Breast epithelium (tissue), 4 donors: ENCODE measurements at places on chromosomes 11 and 22. TPM values are rescaled to one million over a fixed set of nuclear protein-coding genes. Genes with fewer than 3 reads are reported as not detected.
A peak's percentile ranks its signal among the peaks of the same experiment; 100 is the strongest.

Gene FBLN1
- total RNA-seq, result 115 TPM

Gene THY1
- 26.3 TPM for total RNA-seq

Gene RASL10A
- total RNA-seq, result 4.3 TPM

Gene KCNJ5
- 2.8 TPM for total RNA-seq

Gene PGA5
- 1.6 TPM for total RNA-seq

Gene TNNT3
- 3.5 TPM for total RNA-seq

Gene POTEH
- not detected for total RNA-seq

Gene ACR
- 0.80 TPM for total RNA-seq

DNA sequence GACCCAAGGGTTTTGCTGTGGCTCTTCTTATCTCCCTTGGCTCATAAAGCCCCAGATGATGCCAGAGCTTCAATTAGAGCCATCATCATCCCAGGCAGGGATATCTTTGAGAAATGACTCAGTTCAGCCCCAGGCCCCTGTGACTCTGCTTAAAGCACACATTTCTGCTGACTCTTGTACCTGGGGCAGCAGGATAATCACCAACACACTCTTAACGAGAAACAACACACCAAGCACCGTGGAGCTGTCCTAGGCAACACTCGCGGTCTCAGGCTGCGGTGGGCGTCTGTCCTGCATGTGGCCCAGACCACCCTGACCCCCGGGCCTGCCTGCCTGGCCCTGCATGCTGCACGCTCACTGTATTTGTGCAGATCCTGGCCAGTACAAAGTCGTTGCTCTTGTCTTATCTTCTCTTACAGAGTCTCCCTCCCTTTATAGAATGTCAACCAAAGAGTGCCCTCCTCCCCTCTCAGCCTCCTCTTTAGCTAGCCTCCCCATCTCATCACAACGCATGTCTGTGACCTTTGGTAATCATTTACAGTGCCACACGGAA lies 114.2 kb upstream of the PARVA start:
- no peaks in the 10 kb centered on the region for H3K4me1 ChIP-seq
- DNase-seq, result no peak
- no peak overlapping the region for H3K27ac ChIP-seq
- H3K4me3 ChIP-seq, result no peak overlapping the region
- H3K36me3 ChIP-seq, result no peaks in the 10 kb centered on the region

DNA sequence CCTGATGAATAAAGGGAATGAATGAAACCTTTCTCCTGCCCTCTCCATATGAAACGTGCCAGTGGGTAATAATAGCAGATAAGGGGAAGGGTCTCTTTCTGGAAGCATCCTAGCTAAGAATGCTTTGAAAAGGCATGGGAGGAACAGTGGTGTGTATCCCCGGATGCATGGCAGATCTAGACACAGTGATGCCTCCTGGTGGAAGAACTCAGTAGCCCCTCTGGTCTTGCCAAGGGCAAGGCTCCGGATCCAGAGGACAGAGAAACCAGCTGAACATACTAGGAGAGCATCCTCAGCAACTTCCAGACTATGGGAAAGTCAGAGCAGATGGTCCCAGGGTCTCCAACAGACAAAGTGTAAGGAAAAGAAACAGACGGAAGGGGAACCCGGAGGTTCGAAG lies 6.4 kb downstream of the BAIAP2L2 start:
- no peaks in the 10 kb centered on the region for H3K4me1 ChIP-seq
- H3K27me3 ChIP-seq, result no peaks in the 10 kb centered on the region
- no peak overlapping the region for H3K27ac ChIP-seq
- no peak overlapping the region for H3K4me3 ChIP-seq
- H3K36me3 ChIP-seq, result no peaks in the 10 kb centered on the region

- no peak overlapping the region for H3K27ac ChIP-seq
- no peak for DNase-seq
- H3K4me1 ChIP-seq, result no peaks in the 10 kb centered on the region
- no peaks in the 10 kb centered on the region for H3K36me3 ChIP-seq
Observed at GRCh38 chr11:59833602-59834001, 11.7 kb downstream of the CBLIF start.

DNA sequence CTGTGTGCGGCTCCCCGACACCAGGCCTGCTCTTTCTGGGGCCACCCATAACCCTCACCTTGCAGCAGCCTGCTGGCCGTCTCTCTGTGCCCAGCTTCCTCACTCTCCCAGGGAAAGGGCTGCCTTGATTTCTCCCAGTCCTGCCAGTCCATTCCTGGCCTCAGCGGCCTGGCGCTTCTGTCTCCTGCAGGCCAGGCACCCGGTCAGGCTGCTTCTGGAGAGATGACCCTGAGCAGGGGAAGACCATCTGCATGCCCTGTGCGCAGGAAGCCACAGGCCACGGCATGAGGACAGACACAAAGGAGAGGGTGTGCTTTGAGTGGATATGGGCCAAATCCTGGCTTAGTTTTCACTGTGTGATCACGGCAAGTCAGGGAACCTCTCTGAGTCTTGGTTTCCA lies 86.2 kb downstream of the TSPAN18 start:
- no peaks in the 10 kb centered on the region for H3K27me3 ChIP-seq
- H3K27ac ChIP-seq, result no peak overlapping the region
- H3K4me3 ChIP-seq, result no peak overlapping the region

- H3K36me3 ChIP-seq, result no peaks in the 10 kb centered on the region
- DNase-seq, result no peak
- H3K27ac ChIP-seq, result no peak overlapping the region
- no peaks in the 10 kb centered on the region for H3K27me3 ChIP-seq
- H3K4me1 ChIP-seq, result no peaks in the 10 kb centered on the region
- H3K4me3 ChIP-seq, result no peak overlapping the region
Observed at GRCh38 chr11:32870676-32871075, 21.9 kb upstream of the QSER1 start.

- no peaks in the 10 kb centered on the region for H3K4me1 ChIP-seq
- H3K4me3 ChIP-seq, result no peak overlapping the region
- no peaks in the 10 kb centered on the region for H3K36me3 ChIP-seq
- no peak for DNase-seq
- no peaks in the 10 kb centered on the region for H3K27me3 ChIP-seq
Observed at GRCh38 chr11:130295657-130296056, 19.1 kb downstream of the ZBTB44 start.

DNA sequence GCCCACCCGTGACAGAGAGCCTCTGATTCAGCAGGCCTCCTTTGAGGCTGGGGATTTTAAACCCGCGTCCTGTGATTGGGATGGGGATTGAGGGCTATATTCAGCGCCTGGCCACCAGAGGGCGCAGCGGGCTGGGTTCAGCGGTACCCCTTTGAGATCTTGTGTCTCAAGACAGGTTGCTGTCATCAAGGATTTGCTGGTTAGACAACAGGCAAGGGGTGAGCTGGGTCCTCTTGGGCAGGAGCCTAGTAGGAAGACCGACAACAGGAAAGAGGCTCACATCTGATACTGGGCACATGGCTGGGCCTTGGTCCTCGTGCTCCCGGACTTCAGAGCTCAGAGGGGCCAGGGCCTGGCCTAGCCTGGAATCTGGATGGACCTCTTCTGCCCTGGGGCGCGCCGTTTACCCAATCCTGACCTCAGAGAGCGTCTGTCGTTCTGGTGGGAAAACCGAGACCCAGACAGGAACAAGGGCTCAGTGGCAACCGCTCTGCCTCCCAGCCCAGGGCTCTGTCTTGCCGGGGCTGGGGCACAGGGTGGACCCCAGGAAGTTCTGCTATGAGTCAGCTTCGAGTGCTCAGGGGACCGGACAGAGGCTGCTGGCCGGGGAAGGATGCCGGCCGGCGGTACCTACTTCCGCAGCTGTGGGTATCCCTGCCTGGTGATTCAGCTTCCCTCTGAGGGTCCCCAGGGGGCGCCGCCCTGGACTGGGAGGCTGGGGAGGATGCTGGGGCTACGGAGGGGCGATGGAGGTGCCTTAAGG lies 929 bp upstream of the SLC35E4 start:
- peak; percentile 80 for DNase-seq
- peak overlapping the region; percentile 90 for H3K4me3 ChIP-seq
- H3K27me3 ChIP-seq, result no peaks in the 10 kb centered on the region
- peaks cover 10% of the 10 kb centered on the region for H3K4me1 ChIP-seq
- no peaks in the 10 kb centered on the region for H3K36me3 ChIP-seq

- peak; percentile 20 for DNase-seq
- H3K4me3 ChIP-seq, result no peak overlapping the region
- H3K27me3 ChIP-seq, result no peaks in the 10 kb centered on the region
- no peaks in the 10 kb centered on the region for H3K36me3 ChIP-seq
- H3K27ac ChIP-seq, result no peak overlapping the region
Observed at GRCh38 chr11:118051611-118052461, 25.0 kb upstream of the TMPRSS4 start.

DNA sequence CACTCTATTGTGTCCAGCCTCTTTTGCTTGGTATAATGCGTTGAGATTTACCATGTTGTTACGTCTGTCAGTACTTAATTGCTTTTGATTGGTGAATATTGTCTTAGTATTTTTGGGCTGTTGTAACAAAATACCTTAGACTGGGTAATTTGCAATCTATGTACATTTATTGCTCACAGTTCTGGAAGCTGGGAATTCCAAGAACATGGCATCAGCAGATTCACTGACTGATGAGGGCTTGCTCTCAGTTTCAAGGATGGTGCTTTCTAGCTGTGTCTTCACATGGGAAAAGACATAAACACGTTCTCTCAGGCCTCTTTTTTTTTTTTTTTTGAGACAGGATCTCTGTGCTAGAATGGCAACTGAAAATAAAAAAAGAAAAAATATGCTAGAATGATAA lies 46.7 kb upstream of the INCENP start:
- no peak for DNase-seq
- no peaks in the 10 kb centered on the region for H3K27me3 ChIP-seq
- H3K4me3 ChIP-seq, result no peak overlapping the region
- H3K4me1 ChIP-seq, result no peaks in the 10 kb centered on the region
- no peaks in the 10 kb centered on the region for H3K36me3 ChIP-seq

DNA sequence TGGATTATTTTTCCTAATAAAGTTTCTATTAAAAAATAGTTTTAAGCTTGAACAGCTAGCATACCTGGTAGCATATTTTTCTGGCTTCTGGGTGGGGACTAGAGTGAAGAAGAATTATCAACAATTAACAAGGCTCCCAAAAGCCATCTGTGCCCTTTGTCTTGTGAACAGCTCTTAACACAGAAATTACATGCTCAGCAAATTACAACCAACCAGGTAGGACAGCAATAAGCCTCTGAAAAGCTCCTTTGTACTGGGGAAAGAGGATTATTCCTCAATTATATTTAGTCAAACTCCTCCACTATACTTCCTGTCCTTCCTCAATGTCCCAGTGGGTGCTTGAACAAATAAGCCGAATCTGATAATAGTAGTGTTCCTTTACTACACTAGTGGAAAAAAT lies 162.8 kb downstream of the RAB38 start:
- H3K27me3 ChIP-seq, result no peaks in the 10 kb centered on the region
- no peak for DNase-seq
- H3K4me1 ChIP-seq, result no peaks in the 10 kb centered on the region
- no peaks in the 10 kb centered on the region for H3K36me3 ChIP-seq
- no peak overlapping the region for H3K4me3 ChIP-seq

- DNase-seq, result no peak
- no peaks in the 10 kb centered on the region for H3K27me3 ChIP-seq
- H3K4me3 ChIP-seq, result no peak overlapping the region
- peak overlapping the region; percentile 49 for H3K27ac ChIP-seq
Observed at GRCh38 chr11:64848214-64848825, 3.9 kb upstream of the CDC42BPG start.

- no peak for DNase-seq
- no peak overlapping the region for H3K4me3 ChIP-seq
- H3K27ac ChIP-seq, result peak overlapping the region; percentile 85
Observed at GRCh38 chr11:102171101-102171500, 60.9 kb downstream of the YAP1 start.

DNA sequence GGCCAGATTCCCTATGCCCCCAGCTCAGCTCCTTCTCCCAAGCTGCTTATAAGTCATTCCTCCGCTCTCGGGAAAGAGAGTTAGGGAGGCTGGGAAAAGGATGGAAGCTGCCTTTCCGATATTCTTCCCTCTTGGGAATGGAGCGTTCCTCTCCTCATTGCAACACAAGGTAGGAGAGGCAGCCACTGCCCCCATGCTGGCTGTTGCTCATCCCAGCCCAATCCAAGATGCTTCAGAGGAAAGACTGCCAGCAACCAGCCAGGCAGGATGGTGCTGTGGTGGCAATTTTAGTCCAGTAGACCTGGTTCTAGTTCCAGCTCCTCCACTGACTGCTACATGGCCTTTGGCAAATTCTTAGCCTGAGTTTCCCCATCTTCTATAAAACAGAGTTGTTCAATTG lies 13.7 kb upstream of the C11orf96 start:
- no peaks in the 10 kb centered on the region for H3K36me3 ChIP-seq
- no peaks in the 10 kb centered on the region for H3K4me1 ChIP-seq
- no peak overlapping the region for H3K27ac ChIP-seq

DNA sequence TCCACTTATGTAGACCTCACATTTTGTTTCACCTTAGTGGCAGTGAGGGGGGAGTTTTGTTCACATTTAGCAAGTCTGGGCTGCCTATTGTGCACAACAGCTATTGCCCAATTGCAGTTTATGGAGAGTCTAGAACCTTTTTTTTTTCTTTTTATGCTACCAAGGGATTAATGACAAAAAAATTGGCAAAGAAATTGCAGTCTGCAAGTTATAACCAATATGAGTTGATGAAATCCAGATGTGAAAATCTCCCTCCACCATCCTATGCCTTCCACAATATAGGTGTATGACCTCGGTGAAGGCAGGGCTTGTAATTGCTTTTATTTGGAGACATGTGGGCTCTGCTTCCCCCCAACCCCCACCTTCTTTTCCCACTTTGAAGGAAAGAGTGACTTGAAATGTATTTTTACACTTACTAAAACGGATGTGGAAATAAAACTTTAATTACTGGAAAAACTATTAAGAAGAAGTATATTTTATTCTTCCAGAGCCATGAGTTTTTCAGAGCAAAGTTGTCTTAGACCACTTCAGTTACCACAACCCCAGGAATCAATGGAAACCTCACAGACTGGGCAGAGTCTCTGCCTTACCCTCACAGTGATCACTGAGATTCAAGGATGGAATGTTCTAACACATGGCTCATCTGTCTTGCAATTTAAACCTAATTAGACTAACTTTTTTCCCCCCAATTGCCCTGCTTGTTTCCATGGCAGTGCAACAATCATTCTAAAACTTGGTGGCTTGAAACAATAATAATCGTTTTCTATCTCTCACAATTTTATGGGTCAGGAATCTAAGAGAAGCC lies 120.8 kb upstream of the SLC5A12 start:
- H3K27ac ChIP-seq, result peak overlapping the region; percentile 35
- no peak overlapping the region for H3K4me3 ChIP-seq
- no peak for DNase-seq

DNA sequence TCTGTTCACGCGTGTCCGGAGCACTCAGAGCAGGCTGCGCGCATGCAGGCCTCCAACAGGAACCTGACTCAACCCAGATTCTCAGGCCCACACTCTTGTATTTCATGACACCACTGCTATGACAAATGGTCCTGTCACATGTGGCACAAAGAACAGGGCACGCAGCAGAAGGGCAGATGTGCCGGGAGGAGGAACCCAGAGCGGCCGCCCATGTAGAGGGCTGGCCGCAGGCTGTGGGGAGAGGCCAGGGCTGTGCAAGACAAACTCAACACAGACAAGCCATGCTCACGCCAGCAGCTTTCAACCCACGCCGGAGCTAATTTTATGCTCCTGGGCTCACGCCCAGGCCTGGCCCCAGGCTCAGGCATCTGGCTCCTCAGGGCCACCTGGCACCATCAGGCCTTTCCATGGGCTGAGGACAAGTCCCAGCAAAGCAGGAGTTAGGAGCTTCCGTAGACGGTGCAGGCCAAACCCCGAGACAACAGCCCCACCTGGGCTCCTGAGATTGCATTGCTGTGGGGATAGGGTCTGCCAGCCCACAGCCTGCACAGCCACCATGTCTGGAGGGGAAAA lies 40.0 kb downstream of the DUSP8 start:
- no peaks in the 10 kb centered on the region for H3K36me3 ChIP-seq
- DNase-seq, result no peak
- H3K27ac ChIP-seq, result no peak overlapping the region
- H3K27me3 ChIP-seq, result no peaks in the 10 kb centered on the region
- H3K4me1 ChIP-seq, result peaks cover 27% of the 10 kb centered on the region
